Stimulated activated CD4-positive, alpha-beta T cell treated with anti-CD3 and anti-CD28 coated beads, Interleukin-12 subunit alpha, Interleukin-12 subunit beta, amount 100 ng/mL, for 4 hours (primary cell): ENCODE measurements at places on chromosomes 2 and 18.

DNA sequence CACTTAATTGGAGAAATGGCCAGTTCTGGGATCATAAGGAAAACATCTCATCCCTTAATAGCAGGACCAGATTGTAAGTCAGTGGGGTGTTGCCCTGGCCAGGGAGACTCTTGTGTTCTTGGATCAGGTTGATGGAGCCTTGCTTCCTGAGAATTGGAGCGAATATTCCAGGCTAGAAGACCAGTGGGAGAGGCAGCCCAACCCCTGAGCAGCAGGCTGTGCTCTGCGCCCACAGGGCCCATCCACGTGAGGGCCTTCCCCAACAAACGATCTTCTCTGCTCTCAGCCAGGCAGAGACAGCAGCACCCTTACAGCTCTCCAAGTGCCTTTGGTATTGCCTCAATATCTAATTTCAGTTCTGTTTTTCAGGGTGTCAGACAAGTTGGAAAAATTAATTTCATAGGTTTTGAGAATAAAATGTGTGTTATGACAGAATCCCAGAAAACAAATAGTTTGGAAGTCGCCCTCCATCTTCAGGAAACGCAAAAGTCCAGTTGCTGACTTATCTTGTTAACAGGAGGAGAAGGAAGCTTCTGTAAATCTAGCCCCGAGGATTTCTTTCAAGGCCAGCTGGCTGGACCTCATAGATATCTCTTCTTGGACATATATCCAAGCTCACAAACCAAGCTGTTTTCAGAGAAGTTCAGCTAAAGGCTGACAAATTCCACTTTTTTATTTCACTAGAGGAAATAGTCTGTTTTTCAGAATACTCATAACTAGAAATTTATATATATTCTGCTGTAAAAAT, 105.5 kb downstream of the COPS8 start:
- DNase-seq = no peak

GRCh38 chr18:69947361-69948133, at the start of gene CD226:
TSS of gene CD226 (minus strand) at chr18:69947873. CDS start at chr18:69947406, 467 bp downstream.
- DNase-seq = no peak

GRCh38 chr18:65287652-65288051, 463.2 kb upstream of the CDH7 start:
- no peak for DNase-seq

GRCh38 chr2:226802573-226802972, 3.0 kb upstream of the IRS1 start:
- DNase-seq = no peak

- DNase-seq = no peak
These were observed 25.1 kb upstream of the ME2 start for GRCh38 chr18:50853863-50854271.

GRCh38 chr2:143083636-143084035, 45.6 kb upstream of the ARHGAP15 start:
- no peak for DNase-seq

DNA sequence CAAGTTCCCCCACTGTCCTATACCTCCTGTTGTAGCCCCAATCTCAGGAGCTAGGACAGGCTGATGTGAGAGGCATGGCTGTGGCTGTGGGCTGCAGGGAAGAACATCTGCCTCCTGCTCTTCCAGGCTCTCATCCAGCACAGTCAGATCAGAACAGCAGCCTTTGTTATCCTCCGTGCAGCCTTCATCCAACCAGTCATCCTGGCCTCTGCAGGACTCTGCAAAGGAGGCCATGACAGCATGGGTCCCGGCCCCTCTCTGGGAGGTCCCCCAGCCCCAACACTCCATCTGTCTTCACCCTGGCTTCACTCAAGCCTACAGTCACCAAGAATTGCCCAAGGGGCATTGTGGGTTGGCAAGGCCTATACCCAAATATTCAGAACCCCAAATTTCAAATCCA, 223.2 kb upstream of the COPS8 start:
- DNase-seq = no peak

- DNase-seq = peak; percentile 49
These were observed 4.3 kb upstream of the ASIC4 start for GRCh38 chr2:219509780-219510511.

- DNase-seq = no peak
These were observed 90.4 kb downstream of the PTRHD1 start for GRCh38 chr2:24702800-24703199.

DNA sequence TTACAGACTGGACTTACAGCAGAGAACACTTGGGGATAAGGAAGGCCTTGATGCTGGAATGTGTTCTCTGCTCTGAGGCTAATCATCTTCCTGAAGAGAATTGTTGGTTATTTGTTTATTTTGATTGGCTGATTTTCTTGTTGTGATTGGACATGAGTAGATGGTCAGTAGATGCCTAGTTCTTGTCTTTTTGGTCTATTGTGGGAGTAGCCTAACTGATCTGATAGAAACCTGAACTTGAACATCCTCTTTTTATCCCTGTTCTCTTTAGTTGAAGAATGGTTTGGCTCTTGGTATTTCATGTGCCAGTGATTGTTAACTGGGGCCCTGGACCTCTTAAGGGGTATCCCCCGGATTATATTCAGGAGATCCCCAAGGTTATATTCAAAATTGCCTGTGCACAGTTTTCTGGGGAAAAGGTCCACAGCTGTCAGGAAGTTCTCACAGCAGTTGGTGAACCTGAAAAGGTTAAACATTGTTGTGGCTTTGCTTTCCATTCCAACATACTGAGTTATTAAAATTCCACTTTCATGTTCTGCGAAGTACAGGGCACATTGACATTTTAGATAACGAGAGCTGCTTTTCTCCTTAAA, 13.6 kb downstream of the TWSG1 start:
- DNase-seq = no peak

DNA sequence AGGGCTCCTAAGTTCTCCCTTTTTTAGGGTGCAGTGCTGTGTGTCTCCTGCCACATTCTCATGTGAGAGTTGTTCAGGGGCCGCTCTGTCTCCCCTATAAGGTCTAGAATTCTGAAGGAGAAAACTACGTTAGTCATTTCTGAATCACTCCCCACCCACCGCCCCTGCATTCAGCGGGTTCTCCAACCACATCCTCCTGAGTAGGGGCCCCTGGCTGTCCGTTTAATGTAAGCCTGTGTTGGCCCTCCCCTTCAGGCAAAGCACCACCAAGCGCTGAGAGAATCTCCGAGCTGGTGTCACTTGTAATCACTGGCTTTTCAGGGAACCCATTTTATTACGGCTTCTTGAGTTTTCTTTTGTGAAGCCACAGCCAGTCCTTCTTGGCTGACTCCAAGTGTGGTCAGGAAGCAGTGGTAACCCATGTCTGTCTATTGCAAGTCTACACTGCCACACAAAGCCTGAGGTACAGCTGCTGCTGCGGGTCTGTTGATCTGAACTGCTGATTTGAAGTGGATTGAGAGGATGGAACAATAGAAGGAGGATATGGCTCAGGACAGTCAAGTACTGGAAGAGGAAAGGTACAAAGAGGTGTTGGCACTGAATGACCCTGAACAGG, 16.9 kb downstream of the LCT start:
- DNase-seq = peak; percentile 68

DNA sequence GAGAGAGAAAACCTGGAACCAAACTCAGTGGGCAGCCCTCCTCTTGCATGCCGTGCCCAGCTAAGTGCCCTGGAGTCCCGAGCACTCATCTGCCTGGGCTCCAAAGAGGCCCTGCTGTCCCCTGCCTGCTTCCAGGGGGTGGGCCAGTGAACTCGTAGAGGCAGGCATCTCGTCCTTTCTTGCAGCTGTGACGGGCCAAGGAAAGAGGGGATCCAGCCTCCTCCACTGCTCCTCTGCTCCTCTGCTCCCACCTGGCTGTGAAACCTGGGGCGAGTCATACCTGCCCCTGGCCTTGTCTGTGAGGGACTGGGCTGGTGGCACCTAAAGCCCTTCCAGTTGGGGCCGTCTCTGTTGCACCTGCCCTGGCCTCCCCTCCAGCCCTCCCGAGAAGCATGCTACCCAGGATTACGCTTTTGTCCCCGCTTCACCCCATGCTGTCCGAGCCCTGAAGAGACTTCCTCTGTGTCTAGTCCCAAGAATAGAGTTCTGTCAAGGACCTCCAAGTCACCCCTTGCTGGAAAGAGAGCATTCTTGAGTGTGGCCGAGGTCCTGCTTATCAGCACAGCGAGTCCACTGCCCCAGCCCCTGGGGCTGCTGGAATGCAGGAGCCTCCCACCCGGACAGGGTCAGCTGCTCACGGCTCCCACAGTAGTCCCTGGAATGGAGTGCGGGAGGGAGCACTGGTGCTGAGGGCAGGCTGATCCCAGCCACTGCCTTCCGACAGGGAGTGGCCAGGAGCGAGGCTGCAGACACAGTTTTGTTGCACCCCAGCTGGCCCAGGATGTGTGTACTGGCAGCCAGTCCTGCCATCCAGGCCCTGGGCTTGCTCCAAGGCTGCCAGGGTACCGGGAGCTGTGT, 14.3 kb downstream of the KCNK3 start:
- no peak for DNase-seq

DNA sequence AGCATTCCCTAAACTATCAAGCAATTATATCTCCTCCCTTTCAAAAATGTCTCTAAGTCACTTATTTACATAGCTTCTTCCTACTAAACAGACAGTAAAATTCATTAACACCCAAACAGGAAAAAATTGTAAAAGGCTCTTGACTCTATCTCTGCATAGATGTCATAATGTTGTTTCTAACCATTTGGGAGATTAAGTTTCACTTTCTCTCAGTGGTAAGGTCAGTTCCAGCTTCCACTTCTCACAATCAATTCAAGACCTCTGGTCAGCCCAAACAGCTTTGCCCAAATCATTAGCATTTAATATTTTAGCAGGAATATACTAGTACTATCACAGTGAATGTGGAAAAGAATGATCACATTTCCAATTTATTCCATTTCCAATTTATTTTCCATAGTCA, 374.3 kb upstream of the MC4R start:
- no peak for DNase-seq

GRCh38 chr2:1886405-1886992, 142.2 kb upstream of the PXDN start:
- peak; percentile 22 for DNase-seq

- DNase-seq = no peak
These were observed 16.3 kb upstream of the LYG1 start for GRCh38 chr2:99317161-99317872.

- no peak for DNase-seq
These were observed 170.9 kb downstream of the INHBB start for GRCh38 chr2:120516679-120517314.

- DNase-seq = no peak
These were observed 86.4 kb upstream of the KCNE4 start for GRCh38 chr2:222965555-222965954.

GRCh38 chr2:209519271-209519670, 95.4 kb downstream of the MAP2 start:
- no peak for DNase-seq

GRCh38 chr18:72378016-72378415, 166.1 kb downstream of the CBLN2 start:
- DNase-seq = no peak

DNA sequence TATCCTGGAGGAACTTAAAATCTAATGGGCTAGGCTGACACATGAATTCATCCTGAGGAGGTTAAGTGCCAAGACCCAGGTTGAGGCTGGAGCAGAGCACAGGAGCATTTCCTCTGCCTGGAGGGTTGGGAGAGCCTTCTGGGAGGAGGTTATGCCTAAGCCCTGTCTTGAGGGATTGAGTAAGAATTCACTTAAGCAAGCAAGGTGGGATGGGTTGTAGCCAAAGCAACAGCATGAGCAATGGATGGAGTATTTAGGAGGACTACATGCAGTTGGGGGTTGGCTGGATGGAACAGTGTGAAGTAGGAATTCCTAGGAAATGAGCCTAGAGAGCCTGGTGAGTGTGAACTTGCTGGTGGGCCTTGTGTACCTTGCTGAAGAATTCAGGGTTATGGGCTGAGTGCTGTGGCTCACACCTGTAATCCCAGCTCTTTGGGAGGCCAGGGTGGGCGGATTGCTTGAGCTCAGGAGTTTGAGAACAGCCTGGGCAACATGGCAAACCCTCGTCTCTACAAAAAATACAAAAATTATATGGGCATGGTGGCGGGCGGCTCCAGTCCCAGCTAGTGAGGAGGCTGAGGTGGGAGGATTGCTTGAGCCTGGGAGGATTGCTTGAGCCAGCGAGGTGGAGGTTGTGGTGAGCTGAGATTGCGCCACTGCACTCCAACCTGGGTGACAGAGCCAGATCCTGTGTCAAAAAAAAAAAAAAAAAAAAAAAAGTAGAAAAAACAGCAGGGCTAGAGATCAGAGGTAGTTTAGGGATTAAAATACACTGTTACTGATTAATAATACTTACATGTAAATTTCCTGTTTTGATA, 22.2 kb downstream of the TANC1 start:
- no peak for DNase-seq

DNA sequence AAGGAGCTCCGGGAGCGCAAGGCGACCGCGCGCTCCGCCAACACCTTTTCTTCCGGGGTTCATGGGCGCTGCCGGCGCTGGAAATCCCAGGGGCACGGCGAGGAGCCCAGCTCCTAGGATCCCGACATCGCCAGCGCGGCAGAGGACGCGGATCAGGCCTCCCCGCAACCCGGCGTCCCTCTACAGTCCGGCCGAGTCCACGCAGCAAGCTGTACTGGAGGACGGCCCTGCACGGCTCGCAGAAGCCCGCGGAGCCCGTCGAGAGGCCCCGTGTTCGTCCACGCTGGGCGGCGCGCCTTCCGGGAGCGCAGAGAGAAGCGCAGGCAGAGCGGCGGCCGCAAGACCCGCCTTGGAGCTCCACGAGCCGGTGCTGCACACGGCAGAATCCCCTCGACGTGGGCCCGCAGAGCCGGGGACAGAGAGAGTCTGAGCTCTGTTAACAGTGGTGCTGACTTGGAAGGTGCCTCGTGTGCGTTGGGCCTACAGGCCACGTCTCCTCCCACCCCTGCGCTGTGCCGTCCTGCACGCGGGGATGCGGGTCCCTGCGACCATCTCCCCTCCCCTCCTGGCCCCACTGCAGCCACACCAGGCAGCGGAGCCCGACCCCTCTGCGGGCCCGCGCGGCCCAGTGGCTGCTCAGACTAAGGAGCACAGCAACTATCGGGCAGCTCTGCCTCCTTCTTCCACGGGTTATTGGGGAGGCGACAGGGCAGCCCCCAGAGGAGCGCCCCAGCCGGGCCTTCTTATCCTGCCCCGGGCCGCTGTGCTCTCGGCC, 28.1 kb upstream of the PTPN2 start:
- DNase-seq = no peak

GRCh38 chr2:1609040-1609439, 135.3 kb downstream of the PXDN start:
- no peak for DNase-seq

- DNase-seq = no peak
These were observed 15.6 kb downstream of the ODC1 start for GRCh38 chr2:10432311-10433181.

DNA sequence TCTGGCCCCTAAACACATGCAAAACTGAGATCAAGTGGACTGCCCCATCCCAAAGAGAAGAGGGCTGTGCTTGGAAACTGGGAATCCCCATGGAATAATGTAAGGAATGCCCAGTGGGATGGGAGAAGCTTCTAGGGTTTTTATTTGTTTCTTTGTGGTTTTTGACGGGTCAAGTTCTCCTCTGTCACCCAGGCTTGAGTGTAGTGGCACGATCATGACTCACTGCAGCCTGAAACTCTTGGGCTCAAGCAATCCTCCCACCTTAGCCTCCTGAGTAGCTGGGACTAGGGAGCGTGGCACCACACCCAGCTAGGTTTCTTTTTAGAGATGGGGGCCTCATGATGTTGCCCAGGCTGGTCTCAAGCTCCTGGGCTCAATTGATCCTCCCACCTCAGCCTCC, 101.7 kb upstream of the ZSWIM2 start:
- DNase-seq = no peak
